Immature natural killer cell (primary cell): ENCODE measurements at places on chromosomes 7 and 10.

DNA sequence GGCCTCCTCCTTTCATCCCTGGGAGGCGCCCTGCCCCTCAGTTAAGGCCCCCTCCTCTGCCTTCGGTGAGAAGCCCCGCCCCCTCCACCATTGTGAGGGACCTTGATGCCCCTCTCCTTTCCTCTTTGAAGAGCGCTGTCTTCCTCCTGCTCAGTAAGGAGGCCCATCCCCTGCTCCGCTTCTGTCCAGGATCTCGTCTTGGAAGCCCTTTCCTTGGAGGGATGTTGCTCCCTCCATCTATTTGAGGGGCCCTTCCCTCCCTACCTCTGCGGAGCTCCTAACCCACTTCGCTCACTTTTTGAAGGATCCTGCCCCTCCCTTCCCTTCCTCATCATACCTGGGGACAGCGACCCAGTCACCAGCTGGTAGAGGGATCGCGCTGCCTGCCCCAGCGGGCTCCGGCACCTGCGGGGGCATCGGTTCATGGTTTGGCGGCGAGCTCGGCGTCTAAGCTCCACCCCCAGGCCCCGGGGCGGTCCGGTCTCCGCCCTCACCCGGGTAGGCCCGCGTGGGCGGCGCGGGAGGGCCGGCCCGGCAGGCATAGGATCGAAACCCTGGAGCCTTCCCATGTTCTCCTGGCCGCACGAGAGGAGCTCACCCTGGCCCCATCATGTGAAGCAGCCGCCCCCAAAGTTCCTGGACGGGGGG is 4.1 kb downstream of the KCNIP2 start:
- DNase-seq = peak; percentile 56

- DNase-seq = no peak
These were observed 3.3 kb downstream of the TMEM140 start for GRCh38 chr7:135151132-135151531.

DNA sequence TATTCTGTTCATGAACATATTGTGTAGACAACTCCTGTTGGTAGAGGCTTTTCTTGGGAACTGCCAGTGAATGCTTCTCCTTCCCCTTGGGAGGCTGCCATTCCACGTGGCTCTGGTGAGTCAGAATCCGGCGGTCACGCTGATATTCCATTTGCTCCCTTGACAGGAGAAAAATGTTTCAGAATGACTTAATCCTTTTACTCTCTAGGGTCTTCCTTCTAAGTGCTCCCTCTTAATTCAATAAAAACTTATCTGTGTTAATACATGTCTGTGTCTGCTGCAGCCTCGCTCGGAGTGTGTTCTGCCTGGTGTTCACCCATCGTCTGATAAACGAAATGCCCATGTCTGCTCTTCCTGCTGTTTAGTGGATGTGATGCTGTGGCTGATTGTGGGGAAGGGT is 278.6 kb downstream of the ARHGAP12 start:
- DNase-seq = no peak

GRCh38 chr10:64277536-64277935 is 756.3 kb downstream of the REEP3 start:
- DNase-seq = no peak

DNA sequence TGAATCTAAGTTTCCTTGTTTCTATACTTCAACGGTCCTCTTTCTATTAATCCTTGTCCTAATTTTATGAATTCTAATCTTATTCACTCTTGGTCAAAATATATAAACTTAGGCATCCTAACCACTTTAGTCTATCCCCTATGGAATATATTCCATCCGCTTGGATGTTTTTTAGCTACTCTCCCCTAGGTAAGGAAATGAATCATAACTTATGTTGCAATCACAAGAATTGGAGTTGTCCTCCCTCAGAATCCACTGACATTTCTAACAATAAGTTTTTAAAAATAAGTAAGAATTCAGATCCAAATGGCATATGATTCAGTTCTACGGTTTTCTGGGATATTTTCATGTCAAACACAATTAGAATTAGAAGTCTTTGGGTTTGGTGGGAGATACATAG is 1081.6 kb downstream of the SORCS1 start:
- no peak for DNase-seq

GRCh38 chr7:158166386-158167340 is 421.0 kb downstream of the PTPRN2 start:
- no peak for DNase-seq

- DNase-seq = no peak
These were observed 30.9 kb downstream of the GRID2IP start for GRCh38 chr7:6520163-6520981.

GRCh38 chr7:92809760-92810573 is 26.4 kb downstream of the CDK6 start:
- peak; percentile 72 for DNase-seq
